ENCODE measurements at places on chromosomes 2 and 18.

DNA sequence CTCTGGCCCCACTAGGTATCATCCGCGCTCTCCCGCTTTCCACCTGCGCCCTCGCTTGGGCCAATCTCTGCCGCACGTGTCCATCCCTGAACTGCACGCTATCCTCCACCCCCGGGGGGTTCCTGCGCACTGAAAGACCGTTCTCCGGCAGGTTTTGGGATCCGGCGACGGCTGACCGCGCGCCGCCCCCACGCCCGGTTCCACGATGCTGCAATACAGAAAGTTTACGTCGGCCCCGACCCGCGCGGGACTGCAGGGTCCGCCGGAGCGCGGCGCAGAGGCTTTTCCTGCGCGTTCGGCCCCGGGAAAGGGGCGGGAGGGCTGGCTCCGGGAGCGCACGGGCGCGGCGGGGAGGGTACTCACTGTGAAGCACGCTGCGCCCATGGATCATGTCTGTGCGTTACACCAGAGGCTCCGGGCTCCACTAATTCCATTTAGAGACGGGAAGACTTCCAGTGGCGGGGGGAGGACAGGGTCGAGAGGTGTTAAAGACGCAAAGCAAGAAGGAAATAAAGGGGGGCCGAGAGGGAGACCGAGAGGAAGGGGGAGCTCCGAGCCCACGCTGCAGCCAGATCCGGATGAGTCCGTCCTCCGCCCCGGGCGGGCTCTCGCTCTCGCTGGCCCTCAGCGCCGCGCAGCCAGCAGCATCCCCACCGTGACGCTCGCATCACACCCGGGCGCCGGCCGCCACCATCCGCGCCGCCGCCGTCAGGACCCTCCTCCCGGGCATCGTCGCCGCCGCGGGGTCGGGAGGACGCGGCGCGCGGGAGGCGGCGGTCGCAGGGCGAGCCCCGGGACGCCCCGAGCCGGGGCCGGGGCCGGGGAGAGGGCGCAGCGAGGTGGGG lies 664 bp downstream of the NETO1 start:
- DNase-seq = no peak

GRCh38 chr2:29724282-29724681 lies 197.1 kb downstream of the ALK start:
- DNase-seq = no peak

- no peak for DNase-seq
Measured at GRCh38 chr18:62571037-62571436, 48.2 kb downstream of the ZCCHC2 start.

GRCh38 chr18:35497027-35497369 lies 762 bp downstream of the INO80C start:
- no peak for DNase-seq

GRCh38 chr2:58447586-58447985 lies 206.5 kb upstream of the FANCL start:
- DNase-seq = no peak

DNA sequence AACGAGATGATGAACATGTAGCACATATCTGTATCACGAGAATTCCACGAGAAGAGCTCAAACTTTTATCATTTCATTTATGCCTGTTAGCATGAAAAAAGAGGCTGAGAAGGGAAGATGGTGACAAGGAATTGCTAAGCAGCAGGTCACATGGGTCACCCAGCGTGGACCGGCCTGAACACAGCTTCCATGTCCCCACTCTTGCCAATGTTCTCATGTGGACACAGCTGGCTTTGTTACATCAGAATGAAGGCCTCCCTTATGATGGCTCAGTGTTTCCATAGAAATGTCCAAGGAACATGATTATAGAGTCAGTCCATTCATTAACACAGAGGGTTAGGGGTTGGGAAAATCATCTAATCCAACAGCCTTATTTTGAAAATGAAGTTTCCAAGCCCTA lies 215.4 kb downstream of the CMPK2 start:
- no peak for DNase-seq

GRCh38 chr18:24543795-24544498 lies 83.5 kb downstream of the HRH4 start:
- DNase-seq = no peak

GRCh38 chr2:84701880-84702279 lies 179.0 kb downstream of the TRABD2A start:
- no peak for DNase-seq

DNA sequence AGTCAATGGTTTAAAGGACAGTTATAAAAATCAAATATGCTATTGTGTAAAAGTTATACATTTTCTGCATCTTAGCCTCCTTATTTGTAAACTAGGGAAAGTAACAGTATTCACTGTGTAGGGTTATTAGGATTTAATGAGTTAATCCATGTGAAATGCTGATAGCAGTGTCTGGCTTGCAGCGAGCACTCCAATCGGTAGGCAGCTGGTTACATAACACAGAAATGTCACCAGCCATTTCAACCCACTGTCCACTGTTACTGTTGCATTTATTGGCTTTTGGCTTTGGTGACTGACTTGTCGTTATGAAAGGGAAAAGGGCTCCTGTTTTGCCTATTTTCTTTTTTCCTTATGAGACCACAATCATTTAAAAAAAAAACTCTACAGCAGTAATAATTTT lies 38.9 kb downstream of the ID2 start:
- no peak for DNase-seq

GRCh38 chr2:197577446-197577845 lies 61.6 kb downstream of the MOB4 start:
- no peak for DNase-seq

GRCh38 chr2:9303528-9304225 lies 97.1 kb downstream of the ASAP2 start:
- DNase-seq = no peak

DNA sequence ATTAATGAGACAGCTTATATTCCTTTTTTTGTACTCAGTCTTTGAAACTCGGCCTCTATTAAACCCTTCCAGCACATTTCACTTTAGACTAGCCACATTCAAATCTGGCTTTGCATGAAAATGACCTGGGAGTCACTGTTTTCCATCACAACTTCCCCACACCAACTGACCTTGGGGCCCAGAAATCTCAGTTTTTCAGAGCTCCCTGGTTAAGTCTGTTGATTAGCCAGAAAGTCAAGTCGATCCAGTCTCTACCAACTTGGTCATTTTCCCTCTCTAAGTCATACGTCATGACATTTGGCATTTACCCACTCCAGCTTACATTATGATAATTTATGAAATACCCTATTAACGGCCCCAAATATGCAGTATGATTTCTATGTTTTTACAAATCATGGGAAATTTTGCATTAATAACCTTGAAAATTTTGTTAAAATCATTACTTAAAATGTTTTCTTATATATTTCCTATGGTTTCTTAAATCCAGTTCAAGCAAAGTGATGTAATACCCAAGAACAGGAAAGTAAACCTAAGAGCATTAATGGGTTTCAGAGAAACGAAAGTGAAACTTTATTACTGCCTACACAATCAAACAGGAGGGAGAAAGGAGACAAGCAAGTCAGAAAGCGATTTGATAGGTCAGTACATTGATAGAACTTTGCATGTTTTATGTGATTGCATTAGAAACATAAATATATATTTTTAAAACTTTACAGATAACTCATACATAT lies 77.1 kb downstream of the SPATS2L start:
- DNase-seq = no peak

DNA sequence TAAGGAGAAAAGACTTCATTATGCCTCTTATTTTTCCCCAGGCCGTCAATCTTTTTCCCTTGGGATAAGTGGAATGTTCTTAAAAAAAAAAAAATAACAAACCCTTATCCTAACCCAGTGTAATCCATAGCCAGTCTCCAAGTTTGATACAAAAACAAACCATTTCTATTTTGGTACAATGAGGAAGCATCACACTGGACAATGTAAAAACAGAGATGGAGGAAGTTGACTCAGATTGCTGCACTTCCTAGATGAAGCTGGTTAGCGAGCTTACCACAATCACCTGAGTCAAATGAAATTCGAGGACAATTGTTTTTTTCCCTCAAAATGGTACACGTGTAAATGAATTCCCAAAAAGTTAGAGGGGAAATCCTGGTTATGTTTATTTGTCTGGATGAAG lies 259.7 kb downstream of the TCF4 start:
- no peak for DNase-seq

DNA sequence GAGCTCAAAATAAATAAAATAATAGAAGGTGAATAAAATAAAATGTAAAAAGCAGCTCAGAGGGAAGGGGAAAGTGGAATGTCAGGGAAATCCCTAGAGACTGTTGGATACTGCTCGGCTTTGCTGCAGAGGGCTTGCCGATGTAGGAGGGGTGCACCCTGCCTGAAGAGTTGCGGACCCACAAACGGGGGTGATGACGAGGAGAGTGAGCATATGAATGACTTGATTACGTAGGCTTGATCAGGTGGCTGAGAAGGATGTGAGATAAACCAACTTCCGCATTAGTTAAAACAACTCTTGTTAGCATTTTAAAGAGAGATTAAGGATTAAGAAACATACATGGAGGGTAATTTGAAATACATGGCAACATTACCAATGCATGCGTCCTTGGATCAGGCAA lies 21.0 kb upstream of the TMEM237 start:
- no peak for DNase-seq

DNA sequence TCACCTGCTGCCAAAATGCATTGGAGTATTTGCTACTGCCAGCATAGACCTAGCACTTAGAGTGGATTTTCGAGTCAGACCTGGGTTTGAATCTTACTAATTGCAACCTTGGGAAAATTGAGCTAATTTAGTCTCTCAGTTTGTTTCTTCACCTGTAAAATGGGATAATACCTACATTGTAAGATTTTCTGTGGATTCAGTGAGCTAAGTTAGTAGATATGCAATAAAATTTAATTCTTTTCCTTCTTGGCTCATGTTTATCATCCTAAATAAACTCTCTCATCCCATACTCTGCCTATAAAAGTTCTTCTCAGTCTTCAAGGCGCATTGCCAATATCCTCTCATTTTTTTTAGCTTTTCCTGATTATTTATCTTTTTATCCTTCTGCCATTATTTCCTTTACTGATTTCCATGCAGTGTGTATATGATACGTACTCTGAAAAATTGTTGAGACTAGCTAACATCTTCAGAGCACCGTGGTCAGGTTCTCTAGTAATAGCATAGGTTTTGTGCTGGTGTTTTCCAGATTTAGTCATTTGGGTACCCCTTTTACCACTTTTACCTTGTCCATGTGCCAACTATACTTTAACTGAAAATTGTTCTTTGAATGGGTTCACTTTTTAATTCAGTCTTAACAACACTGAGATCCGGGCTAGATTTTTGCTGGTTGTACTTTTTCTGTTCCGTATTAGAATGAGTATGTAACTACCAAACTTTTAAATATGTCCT lies 7.3 kb downstream of the CEP192 start:
- DNase-seq = no peak

DNA sequence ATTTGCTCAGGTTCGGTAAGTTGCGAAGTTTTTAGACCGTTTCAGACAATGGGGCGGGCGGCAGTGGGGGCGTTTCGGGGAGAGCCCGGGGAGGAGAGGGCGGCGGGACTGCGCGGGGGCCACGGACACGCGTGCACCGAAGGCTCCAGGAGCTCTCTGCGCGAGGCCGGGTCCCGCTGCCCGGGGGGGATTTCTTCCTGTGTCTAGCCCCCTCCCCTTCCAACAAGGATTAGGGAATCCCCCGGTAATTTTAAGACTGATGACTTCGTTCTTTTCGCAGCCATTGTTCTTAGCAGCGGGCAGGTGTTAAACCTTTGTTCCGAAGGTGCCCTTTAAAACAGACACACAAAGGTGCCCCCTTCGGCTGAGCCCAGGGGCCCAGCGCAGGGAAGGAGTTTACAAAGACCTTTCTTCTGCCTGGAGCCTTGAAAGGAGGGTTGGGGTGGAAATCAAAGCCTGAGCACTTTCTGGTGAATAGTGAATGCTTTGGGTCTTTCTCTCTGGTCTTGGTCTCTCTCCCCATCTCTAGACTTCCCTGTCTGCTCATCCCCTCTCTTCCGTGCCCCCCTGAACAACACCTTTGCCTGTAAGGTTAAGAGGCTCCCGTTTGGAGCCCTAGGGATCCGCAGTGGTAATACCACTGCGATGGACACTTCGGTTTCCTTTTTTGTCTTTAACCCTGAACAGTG lies 2.1 kb downstream of the TRIB2 start:
- peak; percentile 29 for DNase-seq

DNA sequence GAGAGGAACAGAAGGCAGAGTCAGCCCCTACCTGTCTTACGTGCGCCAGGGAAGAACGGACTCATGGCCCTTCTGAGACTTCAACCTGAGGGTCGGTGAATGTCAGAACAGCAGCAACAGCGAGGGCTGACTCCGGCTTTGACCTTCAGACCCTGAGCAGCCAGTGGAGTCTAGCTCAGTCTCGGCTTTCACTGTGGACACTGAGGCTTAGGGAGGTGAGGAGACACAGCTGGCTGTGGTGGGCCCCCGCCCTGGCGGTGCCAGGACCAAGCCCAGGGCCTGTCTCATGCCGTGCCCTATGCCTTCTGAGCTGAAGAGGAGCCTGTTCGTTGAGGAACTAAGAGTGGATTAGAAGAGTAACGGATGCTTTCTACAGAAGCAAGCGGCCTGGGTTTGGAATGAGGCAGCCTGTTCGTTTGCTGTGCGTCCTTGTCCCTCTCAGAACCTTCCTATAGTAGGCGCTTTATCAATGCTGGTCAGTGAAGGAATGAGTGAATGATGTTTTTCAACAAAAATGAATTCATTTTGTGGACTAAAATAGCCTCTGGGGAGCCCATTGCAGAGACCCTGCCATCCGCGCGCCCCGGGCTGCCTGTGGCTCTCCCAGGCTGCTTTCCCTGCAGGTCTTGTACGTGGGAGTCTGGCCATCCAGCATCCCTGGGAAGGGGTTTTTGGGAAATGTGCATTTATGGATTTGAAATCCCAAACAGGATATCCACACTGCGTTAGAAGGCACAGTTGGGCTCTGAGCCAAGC lies 38.9 kb downstream of the ASB1 start:
- no peak for DNase-seq

DNA sequence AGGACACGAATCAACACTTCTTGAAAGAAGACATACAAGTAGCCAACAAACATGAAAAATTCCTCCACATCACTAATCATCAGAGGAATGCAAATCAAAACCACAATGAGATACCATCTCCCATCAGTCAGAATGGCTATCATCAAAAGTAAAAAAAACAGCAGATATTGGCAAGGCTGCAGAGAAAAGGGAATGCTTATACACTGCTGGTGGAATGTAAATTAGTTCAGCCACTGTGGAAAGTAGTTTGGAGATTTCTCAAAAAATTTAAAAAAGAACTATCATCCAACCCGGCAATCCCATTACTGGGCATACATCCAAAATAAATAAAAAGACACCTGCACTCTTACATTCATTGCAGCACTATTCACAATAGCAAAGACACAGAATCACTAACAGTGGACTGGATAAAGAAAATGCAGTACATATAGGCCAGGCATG lies 78.7 kb downstream of the GRB14 start:
- no peak for DNase-seq

GRCh38 chr18:55748227-55748738 lies 160.3 kb upstream of the TCF4 start:
- no peak for DNase-seq

DNA sequence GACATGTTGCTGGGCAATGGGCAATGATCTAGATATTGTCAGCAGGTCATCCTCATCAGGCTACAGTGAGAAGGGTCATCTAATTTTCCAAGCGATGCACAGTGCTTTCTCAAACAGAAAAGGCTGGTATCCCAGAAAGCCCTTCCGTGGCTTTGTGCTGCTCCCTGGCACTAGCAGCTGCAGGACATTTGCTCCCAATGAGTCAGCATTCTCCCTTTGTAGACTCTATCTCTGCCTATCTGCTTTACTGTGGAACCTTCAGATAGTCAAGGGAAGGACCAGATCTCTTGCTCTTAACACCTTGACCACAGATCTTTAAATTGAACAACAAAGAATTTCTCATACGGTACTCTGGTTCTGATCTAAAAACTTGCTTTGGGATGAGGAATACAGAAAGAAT lies 101.4 kb downstream of the CDH2 start:
- DNase-seq = no peak

All from activated gamma-delta T cell treated with Interleukin-2 at 50 U/mL for 16 hours (primary cell).